Tongue (tissue), 3 donors: ENCODE measurements at places on chromosomes 1 and 21. TPM values are rescaled to one million over a fixed set of nuclear protein-coding genes. Genes with fewer than 3 reads are reported as not detected.

Gene SH2D5
- not detected for total RNA-seq

Gene ACTL8
- total RNA-seq: not detected

- no peak for DNase-seq
These were observed 21.6 kb downstream of the TCEA3 start for GRCh38 chr1:23403038-23403336.

DNA sequence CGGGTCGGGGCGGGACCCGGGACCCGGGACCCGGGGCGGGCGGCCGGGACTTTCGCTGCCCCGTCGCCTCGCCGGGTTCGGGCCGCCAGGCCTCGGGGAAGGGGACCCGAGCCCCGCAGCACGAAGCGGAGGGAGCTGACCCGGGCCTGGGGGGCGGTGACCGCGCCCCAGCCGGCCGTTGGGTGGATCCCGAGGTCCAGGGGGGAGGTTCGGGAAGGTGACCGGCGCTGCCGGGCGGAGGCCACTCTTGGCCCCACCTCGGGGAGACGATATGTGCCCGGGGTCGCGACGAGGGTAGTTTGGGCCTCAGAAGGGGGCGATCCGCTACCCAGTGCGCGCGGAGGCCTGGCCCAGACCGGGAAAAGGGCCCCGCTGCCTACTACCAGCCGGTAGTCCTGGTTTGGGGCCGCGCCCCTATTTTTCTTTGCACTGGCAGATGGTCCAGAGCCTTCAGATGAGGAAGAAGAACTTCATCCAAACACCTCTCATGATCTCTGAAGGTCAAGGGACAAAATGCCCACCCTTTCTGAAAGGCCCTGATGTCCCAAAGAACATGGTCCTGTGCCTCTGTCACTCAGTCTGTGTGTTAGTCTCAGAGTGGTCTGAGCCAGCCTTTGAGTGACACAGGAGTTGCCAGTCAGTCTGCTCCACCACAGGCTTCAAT, 766 bp downstream of the AGO4 start:
- DNase-seq: peak; percentile 44

DNA sequence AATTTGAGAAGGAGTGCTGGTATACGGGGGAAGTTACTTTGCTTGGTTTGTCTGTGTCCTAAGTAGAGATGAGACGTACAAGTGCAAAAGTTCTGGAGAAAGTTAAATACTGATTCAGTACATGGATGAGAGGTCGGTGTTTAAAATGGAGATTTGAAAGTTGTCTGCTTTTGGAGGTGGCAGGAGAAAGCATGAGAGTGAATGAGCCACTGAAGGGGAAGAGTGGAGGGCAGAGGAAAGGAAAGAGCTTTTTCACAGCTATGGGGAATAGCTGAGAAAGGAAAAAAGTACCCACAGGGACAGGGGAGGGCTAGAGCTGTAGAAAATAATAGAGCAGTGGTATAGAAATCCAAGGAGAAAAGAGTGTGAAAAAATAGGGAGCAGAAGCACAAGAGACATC, 18.1 kb upstream of the CGN start:
- no peak for DNase-seq

GRCh38 chr21:39523399-39523798, 71.6 kb downstream of the SH3BGR start:
- DNase-seq: no peak

DNA sequence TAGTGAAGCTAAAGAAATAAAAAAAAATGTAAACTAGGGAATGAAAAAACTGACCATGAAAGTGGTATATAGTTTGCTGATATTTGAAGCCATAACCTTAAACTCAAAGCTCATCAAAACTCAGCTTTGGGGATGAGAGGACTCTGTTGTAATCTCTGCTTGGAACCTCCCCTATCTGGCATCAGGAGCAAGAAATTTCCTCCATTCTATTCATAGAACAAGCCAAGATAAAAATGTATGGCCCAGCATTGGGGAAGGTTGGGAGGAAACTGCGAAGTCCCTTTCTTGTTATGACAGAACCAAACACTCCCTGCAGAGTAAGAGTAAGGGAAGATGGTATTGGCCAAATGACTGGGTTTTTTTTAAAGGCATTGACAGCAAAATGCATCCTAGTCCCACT, 35.6 kb downstream of the MCOLN2 start:
- no peak for DNase-seq
